ENCODE measurements at places on chromosomes 5 and 9.

DNA sequence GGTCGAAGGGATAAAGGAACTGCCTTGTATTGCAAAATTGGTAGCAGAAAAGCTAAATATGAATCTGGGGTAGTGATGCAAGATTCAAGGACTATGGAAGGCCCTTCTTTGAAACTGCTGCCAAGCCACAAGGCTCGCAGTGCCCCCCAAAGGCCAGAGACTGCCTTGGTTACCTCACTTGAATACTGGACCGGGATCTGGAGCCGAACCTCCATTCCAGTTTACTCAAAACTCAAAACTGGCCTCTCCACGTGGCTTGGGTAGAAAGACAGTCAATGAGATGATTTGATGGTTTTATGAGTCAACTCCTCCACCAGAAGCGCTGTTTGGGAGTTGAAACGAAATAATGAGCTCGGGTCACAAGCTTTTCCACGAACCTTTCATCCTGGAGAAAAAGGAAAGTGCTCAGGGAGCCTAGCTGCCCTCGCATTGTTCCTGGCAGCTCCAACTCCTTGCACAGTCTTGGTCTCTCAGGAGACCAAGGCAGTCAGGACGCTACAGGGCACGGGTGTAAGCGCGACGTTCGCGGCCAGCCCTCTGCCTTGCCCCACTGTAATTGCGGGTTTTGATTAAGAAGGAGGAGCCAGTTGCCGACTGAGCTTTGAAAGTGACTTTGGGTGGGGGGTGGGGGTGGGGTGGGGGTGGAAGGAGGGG lies 2.8 kb downstream of the ST8SIA4 start:
- no peak for DNase-seq

GRCh38 chr9:76289042-76289441 lies 105.2 kb downstream of the RFK start:
- DNase-seq: no peak

GRCh38 chr9:5389109-5389732 lies 48.5 kb downstream of the PLGRKT start:
- DNase-seq: no peak

DNA sequence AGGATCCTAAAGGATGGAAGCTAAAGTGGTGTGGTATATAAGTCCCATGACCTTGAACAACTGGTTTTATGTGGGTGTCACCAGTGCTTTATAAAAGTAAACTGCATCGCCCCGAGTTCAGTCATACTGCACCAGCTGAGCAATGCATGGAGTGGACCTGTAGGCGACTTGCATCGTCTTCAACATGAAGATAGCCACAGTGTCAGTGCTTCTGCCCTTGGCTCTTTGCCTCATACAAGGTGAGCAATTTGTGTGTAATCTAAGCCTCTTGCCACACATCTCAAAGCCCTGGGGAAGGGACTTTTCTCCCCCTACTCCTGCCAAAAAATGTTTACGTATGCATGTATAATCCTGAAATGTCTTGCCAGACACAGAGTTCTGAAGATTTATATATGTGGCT lies at the start of gene SPINK5:
TSS of gene SPINK5 (plus strand) at position 120 of the 400 bp plus-strand sequence. CDS start at position 185, 65 bp downstream.
- no peak for DNase-seq

DNA sequence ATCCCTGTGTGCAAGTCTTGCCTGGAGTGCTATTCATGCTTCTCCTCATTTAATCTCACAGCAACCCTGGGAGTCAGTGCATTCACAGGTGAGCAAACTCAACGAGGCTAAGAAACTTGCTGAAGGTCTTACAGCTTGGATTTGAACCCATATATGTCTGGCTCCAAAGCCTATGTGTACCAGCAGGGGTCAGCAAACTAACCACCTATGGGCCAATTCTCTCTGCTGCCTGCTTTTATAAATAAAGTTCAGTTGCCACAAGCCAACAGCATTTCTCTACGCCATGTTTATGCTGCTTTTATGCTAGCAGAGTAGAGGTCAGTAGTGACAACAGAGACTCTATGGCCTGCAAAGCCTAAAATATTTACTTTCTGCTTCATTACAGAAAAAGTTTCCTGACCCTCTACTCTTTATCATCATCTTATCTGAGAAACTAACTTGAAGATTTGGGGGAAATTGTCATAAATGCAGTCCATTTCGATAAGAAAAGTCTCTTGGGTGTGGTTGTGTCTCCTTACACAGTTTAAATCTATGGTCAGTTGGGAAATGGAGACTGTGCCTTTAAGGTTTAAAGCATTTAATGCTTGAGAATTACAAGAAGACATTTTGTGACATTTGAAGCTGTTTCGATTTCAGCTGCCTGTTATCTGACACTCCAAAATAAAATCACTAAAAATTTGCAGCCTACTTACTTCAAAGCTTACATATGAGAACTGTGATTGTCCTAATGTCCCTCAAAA lies 137.7 kb downstream of the PRELID2 start:
- no peak for DNase-seq

DNA sequence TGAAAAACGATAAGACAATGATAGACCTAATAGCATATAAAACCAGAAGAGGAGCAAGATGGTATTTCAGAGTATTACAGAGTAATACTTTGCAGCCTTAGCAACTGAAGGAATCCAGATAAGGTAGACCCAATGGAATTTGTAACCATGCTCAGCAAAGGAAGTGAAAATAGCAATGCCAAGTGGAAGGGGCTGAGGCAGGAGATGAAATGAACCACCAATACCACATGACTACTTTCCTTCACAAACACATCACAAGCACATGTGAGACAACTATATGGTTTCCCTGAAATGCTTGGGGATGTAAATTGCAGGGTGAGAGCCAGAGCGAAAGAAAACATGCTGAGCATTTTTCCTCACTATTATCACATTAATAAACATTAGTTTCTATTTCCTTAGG lies 79.8 kb upstream of the MELK start:
- DNase-seq: no peak

DNA sequence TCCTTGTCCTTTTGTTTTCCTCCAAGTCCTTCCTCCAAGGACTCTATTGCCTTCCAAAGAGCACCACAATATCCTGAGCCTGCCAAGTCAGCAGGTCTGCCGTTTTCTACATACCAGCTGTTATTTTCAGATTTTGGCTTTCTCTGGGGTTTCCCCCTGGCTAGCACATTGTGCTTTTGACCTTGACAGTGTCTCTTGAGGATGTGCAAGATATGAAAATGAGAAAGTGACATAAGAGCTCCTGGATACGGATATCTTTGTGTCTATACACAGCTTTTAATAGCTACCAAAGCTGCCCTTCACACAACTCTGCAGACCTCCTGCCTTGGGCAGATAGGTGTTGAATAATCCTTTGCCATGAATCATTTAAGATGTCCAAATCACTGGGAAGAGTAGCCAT lies 67.0 kb downstream of the HAPLN1 start:
- no peak for DNase-seq

- no peak for DNase-seq
Observed at GRCh38 chr5:141641634-141642267, 5.0 kb downstream of the RELL2 start.

Data from right renal cortex interstitium (tissue), 3 donors.